Neural crest cell (in vitro differentiated cells): ENCODE measurements at places on chromosomes 5 and 9. TPM values are rescaled to one million over a fixed set of nuclear protein-coding genes. Genes with fewer than 3 reads are reported as not detected.

The GALNT10 gene
- 39.8 and 42.3 TPM in 2 replicates for total RNA-seq

The TMEM252 gene
- total RNA-seq, result not detected in 2 replicates

The HEXB gene
- total RNA-seq, result 50.8 and 54.3 TPM in 2 replicates

The BTNL3 gene
- total RNA-seq, result not detected in 2 replicates

The KIF24 gene
- 12.3 and 13.8 TPM in 2 replicates for total RNA-seq

The PTGES gene
- 1.1 and 1.2 TPM in 2 replicates for total RNA-seq

GRCh38 chr9:93052791-93053540, 5.5 kb upstream of the SUSD3 start:
- H3K27me3 ChIP-seq, result peaks cover 4% of the 10 kb centered on the region
- no peak for DNase-seq
- H3K4me1 ChIP-seq, result no peaks in the 10 kb centered on the region
- H3K4me3 ChIP-seq, result no peak overlapping the region
- no peak overlapping the region for H3K27ac ChIP-seq

DNA sequence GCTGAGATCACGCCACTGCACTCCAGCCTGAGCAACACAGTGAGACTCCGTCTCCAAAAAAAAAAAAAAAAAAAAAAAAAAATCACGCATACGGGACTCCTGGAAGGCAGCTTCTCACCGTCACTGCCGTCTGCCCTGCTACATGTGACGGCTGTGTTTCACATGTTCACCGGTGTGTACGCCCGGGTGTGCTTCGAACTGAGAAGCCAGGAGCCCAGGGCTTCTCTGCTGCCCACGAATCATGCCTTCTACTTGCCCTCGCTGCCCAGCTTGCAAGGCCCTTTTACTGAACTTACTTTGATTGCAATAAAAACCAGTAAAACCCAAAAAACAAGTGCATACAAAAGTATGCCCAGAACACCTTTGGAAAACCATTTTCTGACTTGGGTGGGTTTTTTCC, 5.8 kb upstream of the NKD2 start:
- peaks cover 21% of the 10 kb centered on the region for H3K4me1 ChIP-seq
- no peak for DNase-seq
- H3K4me3 ChIP-seq, result no peak overlapping the region
- no peaks in the 10 kb centered on the region for H3K36me3 ChIP-seq

DNA sequence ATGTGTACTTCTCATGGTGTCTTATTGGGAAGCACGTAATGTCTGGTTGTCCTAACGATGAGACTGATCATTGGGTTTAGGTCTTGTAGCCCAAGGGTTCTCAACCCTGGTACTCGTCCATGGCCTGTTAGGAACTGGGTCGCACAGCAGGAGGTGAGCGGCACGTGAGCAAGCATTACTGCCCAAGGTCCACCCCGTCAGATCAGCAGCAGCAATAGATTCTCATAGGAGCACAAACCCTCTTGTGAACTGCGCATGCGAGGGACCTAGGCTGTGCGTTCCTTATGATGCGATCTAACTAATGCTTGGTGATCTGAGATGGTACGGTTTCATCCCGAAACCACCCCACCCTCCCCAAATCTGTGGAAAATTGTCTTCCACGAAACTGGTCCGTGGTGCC, 33.5 kb downstream of the CNOT6 start:
- no peak overlapping the region for H3K4me3 ChIP-seq
- no peaks in the 10 kb centered on the region for H3K27me3 ChIP-seq
- H3K27ac ChIP-seq, result no peak overlapping the region

DNA sequence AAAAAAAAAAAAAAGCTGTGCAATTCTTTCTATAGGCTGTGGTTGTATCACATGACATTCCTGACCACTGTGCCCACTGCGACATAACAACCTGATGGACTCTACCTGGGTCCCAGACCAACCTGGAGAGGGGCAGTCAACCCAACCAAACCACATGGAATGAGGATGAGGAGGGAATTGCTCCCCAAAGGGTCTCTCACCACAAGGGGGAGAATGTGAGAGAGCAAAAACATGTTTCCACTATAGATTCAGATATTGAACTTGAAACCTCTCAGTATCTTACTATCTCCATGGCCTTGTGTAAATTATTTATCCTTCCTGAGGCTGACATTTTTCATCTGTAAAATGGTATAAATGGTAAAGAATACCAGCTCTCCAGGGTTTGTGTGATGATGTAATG, 66.9 kb upstream of the SV2C start:
- no peaks in the 10 kb centered on the region for H3K4me1 ChIP-seq
- H3K27me3 ChIP-seq, result peaks cover 27% of the 10 kb centered on the region
- no peaks in the 10 kb centered on the region for H3K36me3 ChIP-seq
- H3K27ac ChIP-seq, result no peak overlapping the region
- no peak overlapping the region for H3K4me3 ChIP-seq

DNA sequence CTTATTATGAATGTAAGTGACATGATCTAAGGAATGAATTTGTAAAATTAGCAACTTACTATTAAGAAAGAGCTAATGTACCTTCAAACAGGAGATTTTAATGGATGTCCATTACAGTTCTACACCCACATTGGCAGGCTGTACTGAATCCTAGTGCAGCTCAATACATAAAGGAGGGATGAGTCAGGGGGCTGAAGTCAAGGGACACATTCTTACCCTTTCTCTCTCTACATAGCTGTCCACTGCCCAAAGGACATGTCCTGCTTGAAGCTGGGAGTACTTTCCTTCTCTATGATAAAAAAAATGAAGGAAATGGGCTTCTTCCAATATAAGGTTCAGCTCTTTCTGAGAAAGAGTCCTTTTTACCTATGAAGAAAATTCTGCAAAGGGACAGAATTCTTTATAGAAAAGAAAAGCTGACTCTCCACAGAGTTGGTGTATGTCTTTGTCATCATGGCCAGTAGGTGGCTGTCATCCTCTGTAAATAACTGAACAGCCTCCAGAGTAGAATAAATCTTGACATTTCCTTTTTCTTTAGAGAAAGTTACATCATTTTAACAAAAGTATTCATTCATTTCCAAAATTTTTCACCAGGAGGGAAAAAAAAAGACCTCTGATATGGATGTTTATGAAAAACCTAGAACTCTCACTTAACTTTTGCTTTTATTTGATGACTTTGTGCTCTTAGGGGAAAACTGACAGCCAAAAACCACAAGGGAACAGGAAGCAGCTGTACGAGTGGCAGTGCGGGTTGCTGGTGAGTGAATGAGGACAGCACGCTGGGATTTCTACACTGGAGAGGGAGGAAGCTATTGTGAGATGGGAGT, 13.1 kb upstream of the IFNA14 start:
- H3K27me3 ChIP-seq, result peaks cover 18% of the 10 kb centered on the region
- peaks cover 5% of the 10 kb centered on the region for H3K4me1 ChIP-seq
- no peak for DNase-seq
- no peaks in the 10 kb centered on the region for H3K36me3 ChIP-seq
- no peak overlapping the region for H3K4me3 ChIP-seq

GRCh38 chr5:148384380-148384737, 601 bp downstream of the FBXO38 start:
- H3K27ac ChIP-seq, result peak overlapping the region; percentile 95
- H3K4me1 ChIP-seq, result peaks cover 34% of the 10 kb centered on the region
- no peaks in the 10 kb centered on the region for H3K27me3 ChIP-seq
- H3K36me3 ChIP-seq, result no peaks in the 10 kb centered on the region
- H3K4me3 ChIP-seq, result peak overlapping the region; percentile 91

GRCh38 chr9:73165911-73166310, 14.2 kb downstream of the ANXA1 start:
- H3K27me3 ChIP-seq, result no peaks in the 10 kb centered on the region
- no peaks in the 10 kb centered on the region for H3K36me3 ChIP-seq

- H3K4me1 ChIP-seq, result no peaks in the 10 kb centered on the region
- no peak overlapping the region for H3K4me3 ChIP-seq
- no peaks in the 10 kb centered on the region for H3K27me3 ChIP-seq
- H3K27ac ChIP-seq, result no peak overlapping the region
Observed at GRCh38 chr9:81737871-81738507, 48.6 kb upstream of the TLE1 start.

- no peak overlapping the region for H3K27ac ChIP-seq
- peaks cover 8% of the 10 kb centered on the region for H3K36me3 ChIP-seq
- no peak for DNase-seq
- no peak overlapping the region for H3K4me3 ChIP-seq
- H3K4me1 ChIP-seq, result peaks cover 5% of the 10 kb centered on the region
Observed at GRCh38 chr5:67346611-67347010, 150.0 kb upstream of the CD180 start.

DNA sequence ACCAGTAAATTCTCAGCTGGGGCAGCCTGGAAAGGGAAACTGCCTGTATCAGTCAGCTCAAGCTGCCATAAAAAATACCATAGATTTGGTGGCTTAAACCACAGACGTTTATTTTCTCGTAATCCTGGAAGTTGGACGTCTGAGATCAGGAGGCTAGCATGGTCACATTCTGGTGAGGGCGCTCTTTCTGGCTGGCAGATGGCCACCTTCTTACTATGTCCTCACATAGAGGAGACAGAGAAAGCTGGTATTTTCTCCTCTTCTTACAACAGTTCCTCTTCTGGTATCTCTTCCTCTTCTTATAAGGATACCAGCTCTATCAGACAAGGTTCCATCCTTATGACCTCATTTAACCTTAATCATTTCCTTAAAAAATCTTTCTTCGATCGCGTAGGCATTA, 50.5 kb upstream of the RFX3 start:
- no peak overlapping the region for H3K27ac ChIP-seq
- no peaks in the 10 kb centered on the region for H3K27me3 ChIP-seq
- H3K4me3 ChIP-seq, result no peak overlapping the region
- H3K4me1 ChIP-seq, result no peaks in the 10 kb centered on the region
- DNase-seq, result no peak
- peaks cover 21% of the 10 kb centered on the region for H3K36me3 ChIP-seq

DNA sequence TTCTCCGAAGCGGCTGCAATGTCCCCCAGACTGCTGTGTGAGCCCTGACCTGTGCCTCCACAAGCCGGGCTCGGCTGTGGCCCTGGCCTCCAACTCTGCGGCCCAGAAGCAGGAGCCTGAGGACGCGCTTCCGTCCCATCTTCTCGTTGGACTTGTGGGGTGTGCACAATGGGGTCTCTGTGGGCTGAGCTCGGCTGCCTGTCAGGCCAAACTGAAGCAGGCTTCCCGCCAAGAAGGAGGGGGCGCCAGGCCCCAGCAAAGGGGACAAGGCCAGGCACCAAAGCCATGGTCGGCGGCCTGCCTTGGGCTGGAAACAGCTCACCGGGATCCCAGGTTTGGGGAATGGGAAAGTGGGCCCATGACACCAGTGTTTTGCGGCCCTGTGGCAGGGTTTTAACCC, 4.1 kb downstream of the NOTCH1 start:
- no peaks in the 10 kb centered on the region for H3K27me3 ChIP-seq
- no peaks in the 10 kb centered on the region for H3K36me3 ChIP-seq
- peaks cover 41% of the 10 kb centered on the region for H3K4me1 ChIP-seq
- peak overlapping the region; percentile 94 for H3K27ac ChIP-seq
- H3K4me3 ChIP-seq, result peak overlapping the region; percentile 96

DNA sequence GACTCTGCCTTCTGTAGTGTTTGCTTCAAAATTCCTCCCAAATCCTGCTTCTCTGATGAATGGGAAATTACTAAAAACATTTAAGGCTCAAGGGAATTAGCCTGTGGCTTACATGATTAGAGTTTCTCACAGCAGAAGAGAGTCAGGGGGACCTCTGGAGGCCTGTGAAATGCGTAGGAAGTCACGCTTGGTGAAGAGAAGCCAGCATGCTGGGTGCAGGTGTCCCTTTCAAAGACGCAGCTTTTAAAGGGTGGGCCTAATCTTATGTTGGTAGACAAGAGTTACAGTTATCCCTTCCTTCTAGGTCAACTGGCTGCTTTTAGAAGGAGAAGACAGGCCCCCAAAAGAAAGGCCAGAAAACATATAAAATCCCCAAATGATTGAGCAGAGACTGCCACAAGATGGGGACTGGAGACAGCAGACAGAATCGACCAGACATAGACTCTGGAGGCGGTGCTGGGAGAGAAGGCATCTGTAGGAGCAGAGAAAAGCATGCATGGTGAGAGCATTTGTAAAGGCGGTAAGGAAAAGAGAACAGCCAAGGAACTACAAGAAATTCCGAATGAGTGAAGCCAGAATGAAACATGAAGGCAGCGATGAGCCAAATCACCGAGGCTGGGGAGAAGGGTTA, 42.3 kb downstream of the B4GALT1 start:
- no peak overlapping the region for H3K4me3 ChIP-seq
- DNase-seq, result no peak
- no peaks in the 10 kb centered on the region for H3K4me1 ChIP-seq

- peaks cover 4% of the 10 kb centered on the region for H3K36me3 ChIP-seq
- no peak for DNase-seq
- no peak overlapping the region for H3K4me3 ChIP-seq
- no peak overlapping the region for H3K27ac ChIP-seq
- H3K27me3 ChIP-seq, result no peaks in the 10 kb centered on the region
Observed at GRCh38 chr5:68067976-68068603, 147.5 kb upstream of the PIK3R1 start.

GRCh38 chr9:95610006-95610785, 93.4 kb upstream of the PTCH1 start:
- peaks cover 27% of the 10 kb centered on the region for H3K4me1 ChIP-seq
- no peak overlapping the region for H3K4me3 ChIP-seq
- DNase-seq, result no peak
- no peaks in the 10 kb centered on the region for H3K36me3 ChIP-seq

- H3K27ac ChIP-seq, result no peak overlapping the region
- peaks cover 8% of the 10 kb centered on the region for H3K4me1 ChIP-seq
- H3K27me3 ChIP-seq, result peaks cover 11% of the 10 kb centered on the region
- H3K4me3 ChIP-seq, result no peak overlapping the region
- no peak for DNase-seq
- no peaks in the 10 kb centered on the region for H3K36me3 ChIP-seq
Observed at GRCh38 chr5:136016945-136017530, 11.8 kb upstream of the TGFBI start.

GRCh38 chr5:102561894-102562760, 63.3 kb upstream of the SLCO6A1 start:
- H3K4me1 ChIP-seq, result no peaks in the 10 kb centered on the region
- no peak overlapping the region for H3K27ac ChIP-seq
